ENCODE measurements at places on chromosomes 13 and 19. TPM values are rescaled to one million over a fixed set of nuclear protein-coding genes. Genes with fewer than 3 reads are reported as not detected.

The MYO16 gene
- 0.63 TPM for total RNA-seq

The ZNF846 gene
- 8.5 TPM for total RNA-seq

DNA sequence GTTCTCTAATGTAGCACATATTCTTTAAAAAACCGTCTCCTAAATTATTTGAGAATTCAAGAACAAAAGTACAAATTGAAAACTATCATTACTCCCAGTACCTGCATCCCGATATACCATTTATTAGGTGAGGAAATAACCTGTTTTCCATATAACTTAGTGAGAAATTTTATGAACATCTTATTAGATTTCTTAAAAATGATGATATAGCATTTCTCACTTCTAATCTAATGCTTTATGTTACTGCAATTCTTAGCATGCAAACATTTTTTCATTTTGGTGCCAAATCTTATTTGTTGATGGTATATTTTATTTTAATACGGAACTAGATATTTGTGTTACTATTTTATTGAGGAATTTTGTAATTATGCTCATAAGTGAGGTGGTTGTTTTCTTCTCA, 1321.3 kb upstream of the SLC10A2 start:
- H3K27me3 ChIP-seq, result no peaks in the 10 kb centered on the region
- DNase-seq, result no peak
- H3K36me3 ChIP-seq, result no peaks in the 10 kb centered on the region
- H3K27ac ChIP-seq, result no peak overlapping the region
- H3K4me3 ChIP-seq, result no peak overlapping the region
- no peaks in the 10 kb centered on the region for H3K4me1 ChIP-seq

The PEAK3 gene
- not detected for total RNA-seq

The PPP2R1A gene
- 157 TPM for total RNA-seq

DNA sequence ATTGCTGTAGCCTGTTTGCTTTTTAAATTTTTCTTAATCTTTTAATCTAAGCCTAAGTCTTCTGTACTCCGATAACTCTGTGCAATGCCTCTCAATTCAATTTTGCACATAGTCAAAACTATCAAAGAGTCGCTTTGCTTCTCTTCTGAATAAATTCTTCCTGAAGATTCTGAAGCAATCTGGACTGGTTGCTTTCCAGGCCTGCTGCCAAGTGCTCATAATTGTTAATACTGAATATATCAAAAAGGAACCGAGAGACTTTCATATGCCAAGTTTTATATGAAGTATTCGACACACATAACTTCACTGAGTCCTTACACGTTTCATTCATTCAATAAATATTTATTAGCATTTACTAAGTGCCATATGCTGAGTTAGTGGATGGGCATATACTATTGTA, 91.3 kb downstream of the EDNRB start:
- H3K27ac ChIP-seq, result no peak overlapping the region
- DNase-seq, result no peak
- H3K27me3 ChIP-seq, result no peaks in the 10 kb centered on the region
- H3K36me3 ChIP-seq, result no peaks in the 10 kb centered on the region

- peaks cover 23% of the 10 kb centered on the region for H3K4me1 ChIP-seq
- no peak overlapping the region for H3K4me3 ChIP-seq
- no peaks in the 10 kb centered on the region for H3K27me3 ChIP-seq
- no peak for DNase-seq
- no peaks in the 10 kb centered on the region for H3K36me3 ChIP-seq
- no peak overlapping the region for H3K27ac ChIP-seq
Measured at GRCh38 chr19:55472463-55472862, 4.0 kb upstream of the ZNF628 start.

DNA sequence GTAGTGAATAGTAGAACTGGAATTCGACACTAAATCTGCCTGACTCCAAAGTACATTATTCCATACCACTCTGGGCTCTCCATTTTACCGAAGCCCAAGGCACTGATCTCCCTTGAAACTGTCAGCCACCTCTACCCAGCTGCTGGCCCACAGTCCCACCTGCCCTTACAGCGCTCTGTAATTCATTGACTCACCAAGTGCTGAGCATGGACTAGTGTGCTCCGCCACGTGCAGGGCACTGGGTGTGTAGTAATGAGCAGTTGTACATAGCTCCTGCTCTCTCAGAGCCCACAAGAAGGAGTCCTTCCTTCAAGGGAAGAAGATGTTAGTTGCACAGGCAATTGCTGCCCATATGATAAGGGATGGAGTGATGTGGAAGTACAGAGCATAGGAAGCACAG, 76.6 kb upstream of the SIAH3 start:
- DNase-seq, result no peak
- peaks cover 5% of the 10 kb centered on the region for H3K27me3 ChIP-seq
- no peaks in the 10 kb centered on the region for H3K36me3 ChIP-seq
- no peak overlapping the region for H3K4me3 ChIP-seq

DNA sequence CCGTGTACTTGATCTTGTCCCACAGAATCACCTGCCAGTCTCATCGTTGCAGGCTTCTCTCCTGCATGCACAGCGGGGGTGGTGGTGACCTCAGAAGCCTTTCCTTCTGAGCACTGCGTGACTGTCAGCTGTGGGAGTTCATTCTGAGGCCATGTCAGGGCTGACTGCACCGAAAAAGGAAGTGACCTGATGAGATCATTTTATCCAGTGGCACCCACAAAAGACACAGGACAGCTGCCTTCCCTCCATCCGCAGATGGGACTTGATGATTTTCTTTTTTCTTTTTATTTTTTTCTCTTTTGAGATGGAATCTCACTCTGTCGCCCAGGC, 89.7 kb downstream of the RAB20 start:
- no peaks in the 10 kb centered on the region for H3K36me3 ChIP-seq
- DNase-seq, result no peak
- no peaks in the 10 kb centered on the region for H3K4me1 ChIP-seq

DNA sequence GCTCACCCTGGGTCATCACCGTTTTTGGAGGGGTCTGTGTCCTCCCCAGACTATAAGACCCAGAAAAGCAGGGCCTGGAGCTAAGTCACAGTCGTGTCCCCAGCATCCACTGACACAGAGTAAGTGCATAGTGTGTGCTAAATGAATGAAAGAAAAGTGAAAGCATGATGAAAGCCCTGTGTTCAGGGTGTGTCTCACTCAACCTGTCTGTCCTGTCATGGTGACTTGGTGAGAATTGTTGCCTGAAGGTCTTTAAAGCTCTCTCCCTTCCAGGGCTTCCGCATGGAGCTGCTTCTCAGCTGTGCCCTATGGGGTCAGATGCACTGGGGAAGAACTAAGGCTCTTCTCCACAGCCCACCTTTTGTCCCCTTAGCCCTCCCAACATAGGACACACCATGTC, 20.5 kb upstream of the IGFL1 start:
- peaks cover 4% of the 10 kb centered on the region for H3K27me3 ChIP-seq
- no peak overlapping the region for H3K4me3 ChIP-seq
- no peaks in the 10 kb centered on the region for H3K4me1 ChIP-seq
- no peak for DNase-seq

The CDKN2D gene
- 84.0 TPM for total RNA-seq

DNA sequence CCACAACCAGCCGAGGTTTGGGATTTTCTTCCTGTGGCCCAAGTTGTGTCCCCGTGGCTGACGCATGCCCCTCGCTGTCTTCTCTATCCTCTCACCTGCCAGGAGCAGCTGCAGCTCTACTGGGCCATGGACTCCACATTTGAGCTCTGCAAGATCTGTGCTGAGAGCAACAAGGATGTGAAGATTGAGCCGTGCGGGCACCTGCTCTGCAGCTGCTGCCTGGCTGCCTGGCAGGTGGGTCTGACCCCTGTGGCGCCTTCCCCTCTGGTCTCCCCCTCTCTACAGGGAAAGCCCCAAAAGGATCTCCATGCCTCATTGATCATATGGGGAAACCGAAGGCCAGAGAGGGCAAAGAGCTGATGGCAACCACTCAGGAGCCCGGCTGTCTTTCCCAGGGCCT, 14.6 kb downstream of the CBLC start:
- no peak for DNase-seq
- H3K4me1 ChIP-seq, result peaks cover 15% of the 10 kb centered on the region
- no peaks in the 10 kb centered on the region for H3K36me3 ChIP-seq
- no peak overlapping the region for H3K27ac ChIP-seq

DNA sequence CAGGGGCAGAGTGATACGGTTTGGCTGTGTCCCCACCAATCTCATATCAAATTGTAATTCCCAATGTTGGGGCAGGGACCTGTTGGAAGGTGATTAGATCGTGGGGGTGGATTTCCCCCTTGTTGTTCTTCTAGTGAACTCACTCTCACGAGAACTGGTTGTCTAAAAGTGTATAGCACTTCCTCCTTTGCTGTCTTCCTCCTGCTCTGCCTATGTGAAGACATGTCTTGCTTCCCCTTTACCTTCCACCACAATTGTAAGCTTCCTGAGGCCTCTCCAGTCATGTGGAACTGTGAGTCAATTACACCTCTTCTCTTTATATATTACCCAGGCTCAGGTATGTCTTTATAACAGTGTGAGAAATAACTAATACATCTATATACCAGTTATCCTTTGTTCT, 706.4 kb upstream of the KLHL1 start:
- DNase-seq, result no peak
- no peaks in the 10 kb centered on the region for H3K36me3 ChIP-seq
- no peaks in the 10 kb centered on the region for H3K4me1 ChIP-seq
- no peak overlapping the region for H3K27ac ChIP-seq
- no peak overlapping the region for H3K4me3 ChIP-seq

GRCh38 chr19:11382898-11383705, 1.0 kb downstream of the EPOR start:
- H3K4me3 ChIP-seq, result peak overlapping the region; percentile 40
- H3K27ac ChIP-seq, result no peak overlapping the region
- H3K4me1 ChIP-seq, result peaks cover 53% of the 10 kb centered on the region
- peak; percentile 15 for DNase-seq

DNA sequence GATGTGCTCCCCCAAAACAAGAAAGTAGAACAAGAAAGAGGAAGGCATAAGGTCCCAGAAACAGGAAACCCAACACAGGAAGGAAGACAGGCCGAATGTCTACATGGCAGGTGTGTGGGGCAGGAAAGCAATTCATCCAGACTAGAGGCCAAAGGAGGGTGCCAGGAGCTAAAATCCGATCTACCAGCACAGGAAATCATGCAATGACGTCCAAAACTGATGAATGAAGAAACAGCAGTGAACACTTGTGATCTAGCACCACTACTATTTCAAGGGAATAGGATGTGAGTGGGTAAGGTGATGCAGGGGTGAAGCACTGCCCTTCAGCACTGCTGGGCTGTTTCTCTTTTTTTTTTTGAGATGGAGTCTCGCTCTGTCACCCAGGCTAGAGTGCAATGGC, 59.1 kb downstream of the DOCK9 start:
- H3K27me3 ChIP-seq, result no peaks in the 10 kb centered on the region
- peaks cover 53% of the 10 kb centered on the region for H3K36me3 ChIP-seq
- DNase-seq, result no peak
- no peak overlapping the region for H3K4me3 ChIP-seq
- H3K27ac ChIP-seq, result no peak overlapping the region

The IL11 gene
- 0.92 TPM for total RNA-seq

DNA sequence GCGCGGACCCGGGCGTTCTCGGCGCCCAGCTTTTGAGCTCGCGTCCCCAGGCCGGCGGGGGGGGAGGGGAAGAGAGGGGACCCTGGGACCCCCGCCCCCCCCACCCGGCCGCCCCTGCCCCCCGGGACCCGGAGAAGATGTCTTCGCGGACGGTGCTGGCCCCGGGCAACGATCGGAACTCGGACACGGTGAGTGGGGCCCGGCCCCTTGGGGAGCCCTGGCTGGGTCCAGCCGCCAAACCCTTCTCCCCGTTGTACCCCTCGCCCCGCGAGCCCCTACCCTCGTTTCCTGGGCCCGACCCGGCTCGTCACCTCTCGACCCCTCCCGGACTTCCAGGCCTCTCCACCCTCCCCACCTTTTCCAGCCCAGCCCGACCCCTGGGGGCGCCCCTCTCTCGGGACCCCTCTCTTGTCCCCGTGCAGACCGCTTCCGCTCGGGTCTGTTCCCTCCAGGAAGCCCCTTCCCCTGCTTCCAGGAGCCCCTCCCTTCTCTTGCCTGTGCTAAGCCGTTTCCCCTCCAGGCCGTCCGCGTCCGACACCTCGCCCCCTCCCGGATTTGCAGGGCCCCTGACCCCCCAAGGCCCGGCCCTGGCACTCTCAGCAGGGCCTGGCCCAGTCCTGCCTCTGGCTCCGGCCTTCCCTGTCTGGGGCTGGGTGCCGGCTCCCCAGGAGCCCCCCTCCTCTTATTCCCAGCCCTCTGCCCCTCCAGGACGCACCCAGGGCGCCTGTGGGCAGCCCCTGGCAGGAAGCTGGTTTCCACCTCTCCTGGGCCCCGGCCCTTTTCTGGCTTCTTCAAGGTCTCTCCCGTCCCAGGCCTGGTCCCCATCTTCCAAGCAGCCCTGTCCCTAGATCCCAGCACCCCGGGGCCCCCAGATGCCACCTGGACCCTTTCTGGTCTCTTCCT, 632 bp downstream of the MARK4 start:
- H3K4me3 ChIP-seq, result peak overlapping the region; percentile 83
- peaks cover 2% of the 10 kb centered on the region for H3K36me3 ChIP-seq
- no peak for DNase-seq
- H3K27me3 ChIP-seq, result no peaks in the 10 kb centered on the region
- peaks cover 56% of the 10 kb centered on the region for H3K4me1 ChIP-seq
- H3K27ac ChIP-seq, result no peak overlapping the region

DNA sequence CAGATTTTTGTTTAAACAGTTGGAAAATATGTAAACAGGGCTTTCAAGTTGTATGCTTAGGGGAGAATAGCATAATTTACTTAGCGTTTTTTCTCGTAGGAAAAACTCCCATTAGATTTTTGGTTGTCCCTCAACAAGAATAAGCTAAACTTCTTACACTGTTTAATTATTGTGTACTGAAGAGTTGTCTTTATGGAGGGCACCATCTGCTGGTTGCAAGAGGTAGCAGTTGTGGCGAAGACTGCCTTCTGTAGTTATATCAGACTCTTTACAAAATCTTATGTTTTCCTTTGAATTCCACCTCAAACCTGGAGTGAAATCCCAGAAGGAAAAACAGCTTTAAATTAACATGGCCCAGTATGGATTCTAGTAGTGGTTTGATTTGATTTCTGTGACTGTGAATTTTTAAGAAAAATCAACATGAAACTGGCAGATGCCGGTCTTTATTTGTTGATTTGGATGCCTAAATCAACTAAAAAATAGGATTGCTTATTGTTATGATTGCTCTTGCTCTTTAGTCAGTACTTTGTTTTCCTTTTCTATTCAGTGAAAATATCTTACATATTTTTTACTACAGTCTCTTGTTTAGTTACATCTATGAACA, 53.4 kb downstream of the PDS5B start:
- no peaks in the 10 kb centered on the region for H3K27me3 ChIP-seq
- DNase-seq, result peak; percentile 82
- no peak overlapping the region for H3K4me3 ChIP-seq
- no peak overlapping the region for H3K27ac ChIP-seq

- H3K36me3 ChIP-seq, result no peaks in the 10 kb centered on the region
- no peak overlapping the region for H3K4me3 ChIP-seq
- peaks cover 23% of the 10 kb centered on the region for H3K4me1 ChIP-seq
- no peak for DNase-seq
- no peak overlapping the region for H3K27ac ChIP-seq
Measured at GRCh38 chr13:41506312-41506711, 49.0 kb downstream of the RGCC start.

The ZNF723 gene
- total RNA-seq, result not detected

- H3K4me1 ChIP-seq, result no peaks in the 10 kb centered on the region
- H3K27me3 ChIP-seq, result no peaks in the 10 kb centered on the region
- H3K36me3 ChIP-seq, result peaks cover 27% of the 10 kb centered on the region
- no peak overlapping the region for H3K4me3 ChIP-seq
Measured at GRCh38 chr19:3643674-3644313, 17.2 kb upstream of the CACTIN start.

GRCh38 chr19:54434112-54434872, 14.7 kb upstream of the LENG8 start:
- H3K36me3 ChIP-seq, result peaks cover 3% of the 10 kb centered on the region
- peak; percentile 20 for DNase-seq
- H3K4me3 ChIP-seq, result no peak overlapping the region
- no peak overlapping the region for H3K27ac ChIP-seq
- peaks cover 11% of the 10 kb centered on the region for H3K27me3 ChIP-seq

All from CD4-positive, alpha-beta T cell (primary cell).